ENCODE measurements at places on chromosomes 12 and 14.

- no peak overlapping the region for H3K27ac ChIP-seq
- no peak overlapping the region for H3K4me3 ChIP-seq
- DNase-seq: no peak
- no peaks in the 10 kb centered on the region for H3K36me3 ChIP-seq
Observed at GRCh38 chr12:105698075-105698474, 367.6 kb downstream of the C12orf75 start.

DNA sequence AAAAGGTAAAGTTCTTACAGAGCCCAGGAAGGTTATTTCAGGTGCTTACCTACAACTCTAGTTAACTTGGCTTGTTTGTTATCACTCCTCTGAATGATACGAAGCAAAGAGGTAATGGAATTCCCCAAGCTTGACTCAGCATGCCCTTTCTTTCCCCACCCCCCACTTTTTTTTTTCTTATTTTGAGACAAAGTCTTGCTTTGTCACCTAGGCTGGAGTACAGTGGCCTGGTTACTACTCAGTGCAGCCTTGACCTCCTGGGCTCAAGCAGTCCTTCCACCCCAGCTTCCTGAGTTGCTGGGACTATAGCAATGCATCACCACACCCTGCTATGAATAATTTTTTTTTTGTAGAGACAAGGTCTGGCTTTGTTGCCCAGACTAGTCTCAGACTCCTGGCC lies 17.1 kb upstream of the YBX3 start:
- no peak overlapping the region for H3K27ac ChIP-seq
- DNase-seq: no peak
- H3K4me3 ChIP-seq: no peak overlapping the region
- no peaks in the 10 kb centered on the region for H3K4me1 ChIP-seq
- H3K27me3 ChIP-seq: peaks cover 8% of the 10 kb centered on the region

DNA sequence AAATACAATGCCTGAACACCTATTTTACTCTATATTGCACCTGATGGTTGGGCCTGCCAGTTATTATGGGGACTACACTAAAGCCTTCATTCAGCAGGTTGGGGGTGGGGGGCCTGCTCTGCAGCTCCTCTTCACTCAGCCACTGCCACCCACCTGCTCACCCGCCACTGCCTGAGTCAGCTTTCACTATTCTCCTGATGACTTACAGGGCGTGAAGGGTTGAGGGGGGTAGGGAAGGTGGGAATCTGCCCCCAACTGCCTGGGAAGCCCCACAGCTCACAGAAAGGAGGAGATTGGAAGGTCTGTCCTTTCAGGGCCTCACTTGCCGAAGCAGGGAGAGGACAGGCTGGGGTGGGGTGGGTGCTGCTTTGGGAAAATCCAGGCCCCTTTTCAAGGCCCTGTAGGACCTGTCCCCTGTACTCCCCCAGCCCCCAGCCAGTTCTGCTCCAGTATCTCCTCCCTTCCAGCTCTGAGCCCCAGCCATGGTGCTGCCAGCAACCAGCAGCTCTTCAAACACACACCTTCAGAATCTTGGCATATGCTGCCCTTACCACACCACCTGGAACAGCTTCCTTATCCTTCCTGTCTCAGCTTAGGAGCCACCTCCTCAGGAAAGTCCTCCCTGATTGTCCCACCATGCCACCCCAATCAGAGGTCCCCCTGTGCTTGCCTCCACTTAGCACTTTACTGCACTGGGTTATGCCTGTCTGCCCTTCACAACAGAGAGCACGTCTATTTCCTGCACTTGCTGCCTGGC lies 33.1 kb downstream of the IRF2BPL start:
- H3K4me3 ChIP-seq: no peak overlapping the region
- H3K4me1 ChIP-seq: peaks cover 31% of the 10 kb centered on the region
- DNase-seq: no peak
- no peak overlapping the region for H3K27ac ChIP-seq
- H3K27me3 ChIP-seq: no peaks in the 10 kb centered on the region

DNA sequence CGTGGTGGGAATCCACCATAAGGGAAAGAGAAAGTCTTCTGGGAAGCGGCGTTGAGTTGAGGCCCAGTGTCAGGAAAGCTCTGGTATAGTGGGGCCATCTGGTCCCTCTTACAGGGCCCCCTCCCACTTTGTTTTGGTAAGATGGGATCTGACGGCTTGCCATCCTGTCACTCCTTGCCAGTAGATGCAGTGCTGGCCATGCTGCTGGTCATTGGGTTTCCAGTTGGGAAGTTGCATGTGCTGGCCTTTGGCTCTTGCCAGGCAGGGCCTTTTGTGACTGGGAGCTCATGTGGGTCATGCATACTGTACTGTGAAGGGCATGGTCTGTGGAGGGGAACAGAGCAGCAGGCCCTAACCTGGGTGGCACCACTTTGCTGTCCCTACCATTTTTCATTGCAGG lies 3.8 kb downstream of the TRAF3 start:
- peaks cover 60% of the 10 kb centered on the region for H3K36me3 ChIP-seq
- H3K27ac ChIP-seq: no peak overlapping the region
- H3K27me3 ChIP-seq: no peaks in the 10 kb centered on the region
- H3K4me1 ChIP-seq: peaks cover 79% of the 10 kb centered on the region

DNA sequence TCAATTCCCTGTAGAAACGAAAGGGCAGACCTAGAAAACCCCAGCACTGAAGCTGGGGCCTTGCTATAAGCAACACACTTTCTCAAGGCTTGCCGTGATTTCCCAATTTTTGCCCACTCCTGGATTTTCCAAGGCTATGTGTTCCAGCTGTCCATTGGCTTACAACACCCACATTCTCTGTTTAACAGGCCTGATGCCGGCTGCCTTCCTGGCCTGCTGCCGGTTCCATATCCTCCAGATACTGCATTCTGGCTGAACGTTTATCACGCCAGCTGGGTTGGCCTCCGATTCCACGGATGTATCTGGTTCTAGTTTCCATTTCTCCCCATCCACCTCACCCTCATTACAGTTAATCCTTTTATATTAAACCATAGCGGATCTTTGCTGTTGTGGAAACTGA lies 2.0 kb upstream of the PCNX1 start:
- no peak for DNase-seq
- no peak overlapping the region for H3K4me3 ChIP-seq
- H3K27ac ChIP-seq: no peak overlapping the region
- H3K4me1 ChIP-seq: peaks cover 22% of the 10 kb centered on the region

DNA sequence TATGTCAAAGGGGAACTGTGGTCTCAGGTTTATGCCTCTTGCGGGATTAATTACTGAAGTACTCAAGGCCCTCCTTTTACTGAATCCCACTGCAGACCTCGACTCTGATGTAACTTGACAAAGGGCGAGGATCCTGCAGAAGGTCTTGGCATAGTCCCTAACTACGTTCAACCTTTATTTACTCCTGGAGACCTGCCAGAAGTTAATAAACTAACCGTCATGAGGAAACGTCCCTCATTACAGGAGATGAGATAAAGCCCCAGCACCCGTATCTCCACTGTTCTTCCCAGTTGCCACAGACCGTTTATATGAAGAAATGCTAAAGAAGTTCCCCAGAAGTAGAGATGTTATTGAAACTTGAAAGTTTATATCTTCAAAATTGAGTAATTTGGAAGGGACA lies 190.9 kb downstream of the ETV6 start:
- no peak for DNase-seq
- H3K36me3 ChIP-seq: peaks cover 66% of the 10 kb centered on the region
- no peak overlapping the region for H3K4me3 ChIP-seq
- peaks cover 49% of the 10 kb centered on the region for H3K4me1 ChIP-seq

DNA sequence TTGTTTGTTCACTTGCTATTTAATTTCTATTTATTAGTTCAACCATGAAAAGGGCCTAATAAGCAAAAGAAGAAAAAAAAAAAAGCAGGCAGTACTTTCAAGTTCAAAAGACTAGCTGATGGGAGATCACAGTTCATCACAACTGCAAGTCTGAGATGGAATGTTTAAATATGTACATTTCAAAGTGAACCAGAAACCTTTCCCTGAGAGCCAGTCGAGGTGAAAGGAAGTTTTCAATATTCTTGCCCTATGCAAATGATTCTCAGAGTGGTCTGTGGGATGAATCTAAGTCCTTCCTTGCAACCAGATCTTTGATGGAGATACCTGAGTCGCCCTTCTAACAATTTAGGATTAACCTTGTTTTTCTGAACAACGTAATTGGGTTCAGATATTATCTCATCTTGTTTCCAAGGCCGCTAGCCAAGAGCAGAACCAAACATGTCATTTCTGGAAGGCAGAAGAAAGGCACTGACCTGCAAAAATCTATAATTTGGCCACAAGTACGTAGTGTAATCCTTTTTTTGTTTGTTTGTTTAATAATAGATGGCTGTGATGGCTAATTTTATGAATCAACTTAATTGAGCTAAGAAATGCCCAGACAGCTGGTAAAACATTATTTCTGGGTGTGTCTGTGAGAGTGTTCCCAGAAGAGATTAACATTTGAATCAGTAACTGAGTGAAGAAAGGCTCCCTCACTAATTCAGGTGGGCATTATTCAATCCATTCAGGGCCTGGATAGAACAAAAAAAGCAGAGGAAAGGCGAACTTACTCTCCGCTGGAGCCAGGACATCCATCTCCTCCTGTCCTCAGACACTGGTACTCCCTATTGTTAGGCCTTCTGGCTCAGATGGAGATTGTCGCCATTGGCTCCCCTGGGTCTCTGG lies 171.1 kb upstream of the TMPO start:
- no peak for DNase-seq
- H3K27ac ChIP-seq: no peak overlapping the region
- no peaks in the 10 kb centered on the region for H3K4me1 ChIP-seq

GRCh38 chr14:53896726-53897125 lies 59.9 kb downstream of the BMP4 start:
- no peak overlapping the region for H3K4me3 ChIP-seq
- no peak overlapping the region for H3K27ac ChIP-seq
- no peaks in the 10 kb centered on the region for H3K36me3 ChIP-seq
- DNase-seq: no peak

DNA sequence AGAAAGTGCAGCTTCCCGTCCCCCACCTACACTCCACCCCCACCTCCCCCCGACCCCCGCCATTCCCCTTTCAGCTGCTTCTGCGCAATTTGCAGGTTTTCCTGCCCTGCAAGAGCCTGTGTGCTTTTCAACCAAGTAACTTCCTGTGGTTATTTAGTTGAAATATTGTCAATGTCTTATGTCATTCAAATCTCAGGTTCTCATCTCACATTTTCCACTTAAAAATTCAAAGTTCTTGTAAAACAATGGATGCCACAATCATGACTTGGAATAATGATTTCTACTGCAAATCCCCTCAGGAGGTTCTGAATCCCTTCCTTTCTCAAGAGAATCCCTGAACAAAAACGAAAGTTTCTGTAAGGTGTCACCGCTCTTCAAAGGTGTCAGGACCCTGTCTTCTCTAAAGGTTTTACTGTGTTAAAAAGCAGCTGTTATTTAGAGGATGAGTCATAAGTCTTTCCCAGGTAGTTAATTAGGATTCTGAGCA lies 31.6 kb downstream of the WBP11 start:
- H3K36me3 ChIP-seq: peaks cover 44% of the 10 kb centered on the region
- H3K4me1 ChIP-seq: peaks cover 67% of the 10 kb centered on the region
- H3K4me3 ChIP-seq: peak overlapping the region; percentile 98
- DNase-seq: no peak
- H3K27me3 ChIP-seq: no peaks in the 10 kb centered on the region

- H3K4me1 ChIP-seq: peaks cover 62% of the 10 kb centered on the region
- DNase-seq: no peak
- H3K4me3 ChIP-seq: peak overlapping the region; percentile 54
- H3K36me3 ChIP-seq: peaks cover 19% of the 10 kb centered on the region
- no peaks in the 10 kb centered on the region for H3K27me3 ChIP-seq
Observed at GRCh38 chr14:59360923-59361794, 104.0 kb downstream of the GPR135 start.
